NCI-H524 treated with DMSO at 0.1 percent for 48 hours (cell line): ENCODE measurements at places on chromosomes 6 and 20.

GRCh38 chr6:81307651-81308214 is 444.7 kb downstream of the TENT5A start:
- DNase-seq, result no peak

- DNase-seq, result no peak
Measured at GRCh38 chr20:32141465-32141980, 32.0 kb downstream of the TM9SF4 start.

GRCh38 chr20:39877788-39878187 is 811.2 kb downstream of the MAFB start:
- no peak for DNase-seq

DNA sequence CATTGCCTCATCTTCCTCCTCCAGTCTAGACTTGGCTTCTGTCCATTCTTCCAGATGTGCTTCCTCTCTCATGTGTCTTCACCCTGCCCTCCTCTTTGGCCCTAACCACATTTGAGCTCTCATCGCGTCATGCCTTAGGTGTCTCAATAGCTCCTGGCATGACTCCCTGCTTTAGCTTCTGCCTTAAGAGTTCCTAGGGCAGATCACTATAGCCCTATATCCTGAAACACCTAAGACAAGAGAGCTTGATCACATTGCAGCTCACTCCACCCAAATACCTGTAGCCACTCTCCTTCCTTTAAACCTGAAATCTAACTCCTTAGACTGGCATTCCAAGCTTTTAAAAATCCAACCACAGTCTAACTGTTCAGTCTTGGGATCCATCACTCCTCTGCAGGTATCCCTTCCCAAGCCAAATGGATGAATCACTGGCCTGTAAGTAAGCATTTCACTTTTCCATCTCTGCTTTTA is 69.0 kb upstream of the STXBP5 start:
- DNase-seq, result no peak
